ENCODE measurements at places on chromosomes 12 and 14.
A peak's percentile ranks its signal among the peaks of the same experiment; 100 is the strongest.

- no peak for DNase-seq
Measured at GRCh38 chr12:127079636-127080035, 1187.3 kb upstream of the TMEM132C start.

GRCh38 chr12:16299403-16299802 lies 21.9 kb upstream of the SLC15A5 start:
- DNase-seq: no peak

- DNase-seq: peak; percentile 90
Measured at GRCh38 chr12:121789800-121790728, 3.4 kb downstream of the RHOF start.

DNA sequence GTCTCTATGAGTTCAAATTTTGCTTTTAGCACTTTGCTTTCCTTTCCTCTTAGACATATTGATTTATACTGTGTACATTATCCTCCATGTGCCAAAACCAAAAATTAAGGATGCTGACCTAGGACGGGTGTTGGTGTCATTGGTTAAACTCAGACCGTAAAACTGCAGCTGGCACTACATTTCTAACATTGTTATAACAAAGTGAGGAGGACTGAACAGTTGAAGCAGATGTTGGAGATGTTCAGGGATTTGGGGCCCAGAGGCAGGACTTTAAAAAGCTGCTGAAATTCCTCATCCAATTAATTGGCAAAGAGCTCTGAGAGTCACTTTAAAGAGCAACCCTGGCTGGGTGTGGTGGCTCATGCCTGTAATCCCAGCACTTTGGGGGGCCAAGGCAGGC lies 72.4 kb downstream of the TMTC1 start:
- no peak for DNase-seq

DNA sequence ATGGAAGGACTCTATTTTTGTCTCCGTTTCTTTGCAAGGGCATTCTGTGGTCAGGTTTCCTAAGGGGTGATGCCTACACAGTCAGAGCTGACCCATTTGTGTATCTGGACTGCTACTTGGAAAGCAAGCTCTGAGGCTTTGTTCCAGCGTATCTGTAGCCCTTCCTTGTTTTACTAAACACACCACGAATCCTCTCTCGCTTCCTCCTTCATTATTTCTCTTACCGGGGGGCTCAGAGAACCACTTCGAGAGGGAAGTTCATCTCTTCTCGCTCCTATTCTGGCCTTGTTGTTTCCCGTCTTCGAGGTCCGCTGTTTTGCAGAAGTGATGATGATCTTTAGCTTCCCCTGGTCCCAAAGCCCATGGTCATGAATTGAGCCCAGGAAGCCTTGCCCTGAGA lies 164.7 kb downstream of the SSPN start:
- DNase-seq: no peak

GRCh38 chr14:98513558-98513957 lies 758.4 kb downstream of the BCL11B start:
- no peak for DNase-seq

DNA sequence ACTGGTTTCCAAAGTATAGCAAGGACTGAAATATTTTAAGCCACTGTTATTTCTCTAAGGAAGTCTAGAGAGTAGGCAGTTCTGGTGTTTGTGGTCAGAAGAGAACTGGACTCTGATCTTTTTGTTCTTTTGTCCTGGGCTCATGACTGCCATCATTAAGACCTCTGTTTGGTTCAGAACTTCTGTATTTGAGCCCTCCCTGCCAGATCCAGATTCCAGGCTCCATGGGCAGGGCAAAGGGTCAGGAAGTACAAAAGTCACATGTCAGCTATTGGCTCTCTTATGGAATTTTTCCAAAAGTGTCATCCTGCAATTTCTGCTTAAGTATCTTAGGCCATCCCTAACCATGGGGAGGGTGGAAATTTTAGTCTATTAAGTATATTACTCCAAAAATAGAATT lies 6.8 kb downstream of the PIWIL1 start:
- no peak for DNase-seq

- no peak for DNase-seq
Measured at GRCh38 chr12:1611803-1612572, 17.0 kb upstream of the WNT5B start.

GRCh38 chr14:106417224-106418049 lies 891.1 kb downstream of the TMEM121 start:
- peak; percentile 67 for DNase-seq

DNA sequence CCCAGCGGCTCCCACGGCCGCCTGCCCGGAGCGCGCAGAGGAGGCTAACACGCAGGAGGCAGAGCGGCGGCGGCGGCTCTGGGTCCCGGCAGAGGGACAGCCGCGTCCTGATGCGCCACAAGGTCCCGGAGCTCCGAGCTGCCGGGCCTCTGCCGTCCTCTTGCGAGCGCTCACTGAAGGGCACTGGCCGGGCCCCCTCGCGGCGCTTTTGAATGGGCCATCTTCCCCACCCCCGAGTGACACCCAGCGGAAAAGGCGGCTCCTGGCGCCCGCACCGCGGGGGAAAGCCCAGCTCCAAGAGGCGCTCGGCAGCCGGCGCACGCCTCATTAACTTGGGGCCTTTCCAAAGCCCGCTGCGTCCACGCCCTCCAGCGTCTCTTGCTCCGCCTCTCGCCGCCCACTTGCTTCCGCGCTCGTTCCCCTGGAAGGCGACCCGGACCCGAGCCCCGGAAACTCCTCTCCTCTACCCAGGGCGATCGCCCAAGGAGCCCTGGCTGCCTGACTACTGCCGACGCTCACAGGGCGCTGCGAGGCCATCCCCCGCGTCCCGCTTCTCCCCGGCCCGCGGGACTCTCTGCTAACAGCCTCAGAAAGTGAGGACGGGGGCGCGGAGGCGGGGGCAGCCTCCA lies at the start of gene PHLDA1:
Gene PHLDA1 (minus strand): TSS at position 363 of the 629 bp plus-strand sequence.
- DNase-seq: peak; percentile 90

DNA sequence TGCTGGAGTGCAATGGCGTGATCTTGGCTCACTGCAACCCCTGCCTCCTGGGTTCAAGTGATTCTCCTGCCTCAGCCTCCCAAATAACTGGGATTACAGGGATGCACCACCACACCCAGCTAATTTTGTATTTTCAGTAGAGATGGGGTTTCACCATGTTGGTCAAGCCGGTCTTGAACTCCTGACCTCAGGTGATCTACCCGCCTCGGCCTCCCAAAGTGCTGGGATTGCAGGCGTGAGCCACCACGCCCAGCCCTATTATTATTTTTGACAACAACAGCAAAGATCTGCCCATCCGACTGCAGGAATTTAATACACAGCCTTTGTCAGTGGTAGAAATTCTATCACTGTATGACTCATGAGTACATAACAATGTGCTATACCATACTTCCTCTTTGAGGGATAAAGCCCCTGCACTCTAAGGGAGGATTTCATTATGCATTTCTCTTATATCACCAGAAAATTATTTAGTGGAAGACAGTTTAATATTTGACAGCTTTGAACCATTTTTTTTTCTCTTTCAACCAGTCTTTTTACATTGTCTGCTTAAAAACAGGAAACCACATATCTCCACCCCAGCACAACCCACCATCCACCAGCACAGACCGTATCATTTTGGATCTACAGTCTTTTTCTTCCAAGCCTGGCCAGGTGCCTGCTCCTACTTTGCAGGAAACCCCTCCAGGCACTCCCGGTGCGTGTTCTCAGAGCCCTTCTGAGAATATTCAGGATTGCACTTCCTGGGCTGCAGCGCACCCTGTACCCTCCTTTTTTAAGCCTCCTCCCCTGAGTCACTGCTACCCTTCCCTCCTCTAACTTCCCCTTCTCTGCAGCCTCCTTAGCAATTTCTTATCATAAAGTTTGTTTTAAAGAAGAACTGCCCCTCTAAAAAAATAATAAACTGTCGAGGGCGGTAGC lies 594 bp downstream of the ARHGDIB start:
- no peak for DNase-seq

GRCh38 chr14:30193845-30194501 lies 266.3 kb upstream of the PRKD1 start:
- DNase-seq: no peak

GRCh38 chr14:56044196-56044595 lies 74.0 kb upstream of the PELI2 start:
- DNase-seq: no peak

DNA sequence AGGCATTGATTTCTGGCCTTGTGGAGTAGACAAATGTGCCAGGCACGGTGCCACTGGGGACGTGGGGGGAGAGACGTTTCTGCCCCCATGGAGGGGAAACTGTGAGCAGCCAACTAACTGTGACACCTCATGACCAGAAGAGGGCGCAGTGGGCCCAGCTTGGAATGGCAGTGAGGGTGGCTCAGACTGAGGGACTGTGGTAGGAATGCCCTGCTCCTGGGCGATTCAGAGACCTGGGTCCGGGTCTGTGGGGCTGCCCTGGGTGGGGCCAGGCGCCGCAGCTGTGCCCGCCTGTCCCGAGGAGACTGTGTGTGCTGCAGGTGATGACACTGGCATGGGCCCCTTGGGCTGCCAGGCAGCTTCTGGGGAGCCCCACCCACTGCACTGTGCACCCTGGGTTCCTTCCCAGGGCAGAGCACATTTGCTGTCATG lies 60.6 kb downstream of the SLC25A47 start:
- DNase-seq: peak; percentile 49

DNA sequence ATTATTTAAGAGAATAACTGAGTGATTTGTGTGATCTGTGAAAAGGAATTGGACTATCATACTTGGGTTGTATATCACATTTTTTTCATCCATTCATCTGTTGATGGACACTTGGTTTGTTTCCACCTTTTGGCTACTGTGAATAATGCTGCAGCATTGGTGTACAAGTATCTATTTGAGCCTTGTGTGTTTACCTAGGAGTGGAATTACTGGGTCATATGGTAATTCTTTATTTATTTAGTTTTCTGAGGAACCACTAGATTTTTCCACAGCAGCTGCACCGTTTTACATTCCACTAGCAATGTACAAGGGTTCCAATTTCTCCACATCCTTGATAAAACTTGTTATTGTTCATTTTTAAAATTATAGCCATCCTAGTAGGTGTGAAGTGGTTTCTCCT lies 56.1 kb downstream of the APAF1 start:
- no peak for DNase-seq

GRCh38 chr14:70448633-70449340 lies 3.2 kb upstream of the ADAM21 start:
- DNase-seq: no peak

GRCh38 chr12:31966558-31967205 lies 7.5 kb downstream of the RESF1 start:
- DNase-seq: no peak

GRCh38 chr12:40168868-40169267 lies 55.9 kb upstream of the LRRK2 start:
- no peak for DNase-seq

GRCh38 chr12:19273482-19274330 lies 144.2 kb downstream of the PLEKHA5 start:
- DNase-seq: peak; percentile 33

DNA sequence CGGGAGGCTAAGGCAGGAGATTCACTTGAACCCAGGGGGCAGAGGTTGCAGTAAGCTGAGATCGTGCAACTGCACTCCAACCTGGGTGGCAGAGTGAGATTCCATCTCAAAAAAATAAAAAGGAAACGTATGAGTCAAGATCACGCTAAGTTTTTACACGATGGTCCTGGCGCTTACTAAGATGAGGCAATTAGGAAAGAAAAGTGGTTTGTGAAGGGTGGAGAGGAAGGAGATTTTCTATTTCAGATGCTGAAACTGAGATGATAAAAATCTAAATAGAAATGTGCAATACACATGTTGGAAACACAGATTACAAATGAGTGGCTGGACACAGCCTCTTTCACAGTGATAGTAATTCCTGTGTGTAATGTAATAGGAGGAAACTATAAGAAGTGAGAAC lies 63.2 kb downstream of the KDM5A start:
- no peak for DNase-seq

DNA sequence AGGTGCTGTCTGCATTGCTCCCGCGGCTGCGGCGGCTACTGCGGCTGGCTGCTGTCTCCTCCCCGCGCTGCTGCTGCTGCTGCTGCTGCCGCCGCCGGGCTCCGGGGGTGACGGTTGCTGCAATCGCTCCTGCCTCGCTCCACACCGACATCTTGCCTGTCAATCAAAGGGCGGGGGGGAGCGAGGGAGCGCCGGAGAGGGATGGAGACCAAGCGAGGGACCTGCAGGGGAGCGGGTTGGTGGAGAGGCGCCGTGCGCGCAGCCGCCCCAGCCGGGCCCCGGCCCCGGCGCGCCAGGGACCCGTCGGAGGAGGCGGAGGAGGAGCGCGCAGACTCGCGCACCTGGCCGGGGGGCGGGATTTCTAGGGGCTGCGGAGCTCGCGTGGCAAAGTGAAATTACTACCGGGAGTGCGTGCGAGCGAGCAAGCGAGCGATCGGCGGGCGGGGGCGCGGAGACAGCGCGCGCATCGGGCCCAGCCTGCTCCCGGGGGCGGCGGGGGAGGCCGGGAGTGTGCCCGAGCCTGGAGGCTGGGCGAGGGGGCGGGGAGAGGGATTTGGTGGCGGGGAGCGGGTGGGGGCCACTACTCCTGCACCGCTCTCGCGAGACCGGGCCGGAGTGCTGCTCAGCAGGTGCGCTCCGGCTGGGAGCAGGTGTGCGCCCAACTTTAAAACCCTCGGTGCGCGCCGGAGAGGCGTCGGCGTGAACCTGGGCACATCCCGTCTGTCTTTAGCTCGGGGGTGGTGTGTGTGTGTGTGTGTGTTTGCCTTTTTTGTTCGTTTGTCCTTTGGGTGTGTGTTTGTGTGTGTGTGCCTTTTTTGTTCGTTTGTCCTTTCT lies at the start of gene KSR2:
Gene KSR2 (minus strand): TSS at position 165 of the 834 bp plus-strand sequence. CDS start 735 bp downstream, outside the sequence.
- peak; percentile 19 for DNase-seq

DNA sequence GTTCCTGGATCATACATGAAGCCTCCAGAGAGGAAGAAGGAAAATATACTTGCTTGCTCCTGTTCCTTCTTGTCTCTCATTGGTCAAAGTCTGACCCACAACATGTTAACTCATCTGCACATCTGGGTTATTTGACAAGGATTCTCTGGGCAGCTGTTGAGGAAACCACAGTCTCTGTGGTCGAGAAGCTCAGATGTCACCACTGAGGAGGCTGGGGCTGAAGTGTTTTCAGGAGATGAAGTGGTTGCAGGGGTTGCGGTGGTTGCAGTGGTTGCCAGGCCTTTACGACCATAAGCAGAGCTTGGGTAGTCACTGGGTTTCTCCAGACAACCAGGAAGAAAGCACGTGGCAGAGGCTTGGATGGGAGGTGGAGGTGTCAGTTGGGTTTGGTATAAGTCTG lies 265.0 kb upstream of the LRIG3 start:
- no peak for DNase-seq

DNA sequence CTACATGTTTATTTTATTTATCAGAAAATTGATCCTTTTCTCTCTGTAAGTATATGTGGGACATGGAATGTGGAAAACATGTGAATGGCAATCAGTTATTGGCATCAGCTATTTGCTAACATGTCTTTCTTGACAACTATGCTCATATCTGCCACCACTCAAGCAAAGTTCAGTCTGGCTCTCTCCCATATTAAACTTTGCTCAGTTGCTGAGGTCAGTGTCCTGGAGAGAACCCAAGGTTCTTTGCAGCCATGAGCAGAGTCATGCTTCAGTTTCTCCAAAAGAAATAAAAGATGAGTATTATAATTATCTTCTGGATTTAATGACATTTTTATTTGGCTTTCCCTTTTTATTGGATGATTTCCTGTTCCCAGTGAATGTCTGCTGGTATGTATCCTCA lies 42.6 kb downstream of the A2M start:
- no peak for DNase-seq

DNA sequence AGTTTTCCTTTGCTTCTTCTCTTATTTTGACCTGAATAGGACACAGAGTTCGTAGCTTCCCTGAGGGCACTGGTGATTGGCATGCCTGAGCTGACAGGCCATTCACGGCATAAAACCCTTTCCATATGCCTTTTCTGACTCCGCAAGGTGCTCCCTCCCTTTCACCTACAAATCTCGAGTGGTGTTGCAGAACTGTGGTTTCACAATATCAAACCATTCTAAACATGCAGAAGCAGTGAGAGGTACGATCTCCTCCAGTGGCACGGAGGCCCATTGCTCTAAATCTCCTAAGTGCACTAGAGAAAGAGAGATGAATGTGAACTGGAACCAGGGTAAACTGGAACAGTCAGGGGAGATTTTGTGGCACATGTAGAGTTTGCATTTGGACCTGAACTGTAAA lies 23.9 kb downstream of the CLSTN3 start:
- DNase-seq: no peak

All from activated CD4-positive, alpha-beta T cell treated with anti-CD3 and anti-CD28 coated beads for 1 hour (primary cell).